Occipital lobe (tissue), 3 donors: ENCODE measurements at places on chromosomes 11 and 22.

GRCh38 chr22:39729141-39729934 lies 158.8 kb downstream of the CACNA1I start:
- no peak for DNase-seq

DNA sequence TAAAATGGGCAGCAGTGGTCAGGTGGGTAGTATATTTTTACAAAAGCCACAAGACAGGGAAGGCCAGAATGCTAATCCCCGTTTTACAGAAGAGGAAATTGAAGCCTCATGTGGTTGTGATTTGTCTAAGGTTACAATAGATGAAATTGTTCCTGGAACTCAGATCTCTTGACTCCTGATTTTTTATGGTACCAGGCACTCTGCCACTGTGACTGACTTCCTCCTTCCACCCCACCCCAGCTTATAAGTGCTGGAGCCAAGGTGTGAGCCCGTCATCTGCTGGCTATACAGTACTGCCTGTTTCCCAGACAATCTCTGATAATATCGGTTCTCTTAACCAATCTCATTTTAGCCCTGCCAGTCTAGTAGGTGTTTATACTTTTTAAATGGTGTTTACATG lies 1.9 kb downstream of the SLC5A1 start:
- no peak for DNase-seq

GRCh38 chr11:34988294-34989255 lies 72.2 kb downstream of the PDHX start:
- DNase-seq, result no peak

DNA sequence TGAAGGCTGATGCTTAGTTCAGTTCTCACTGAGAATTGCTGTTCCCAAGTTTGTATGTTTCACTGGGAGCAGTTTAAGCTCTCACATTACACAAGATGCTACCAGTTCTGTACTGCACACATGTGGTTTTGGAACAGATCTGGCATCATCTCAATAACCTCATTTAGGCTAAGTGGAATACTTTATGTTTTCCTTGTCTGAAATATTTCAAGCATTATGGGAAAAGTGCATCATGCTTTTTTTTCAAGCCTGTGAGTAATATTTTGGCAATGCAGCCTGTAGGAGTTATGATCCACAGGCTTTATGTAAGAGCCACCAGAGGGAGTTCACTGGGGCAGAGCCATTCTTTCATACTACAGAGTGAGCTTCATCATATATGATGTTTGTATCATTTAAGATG lies 141.5 kb downstream of the OR4C45 start:
- no peak for DNase-seq

DNA sequence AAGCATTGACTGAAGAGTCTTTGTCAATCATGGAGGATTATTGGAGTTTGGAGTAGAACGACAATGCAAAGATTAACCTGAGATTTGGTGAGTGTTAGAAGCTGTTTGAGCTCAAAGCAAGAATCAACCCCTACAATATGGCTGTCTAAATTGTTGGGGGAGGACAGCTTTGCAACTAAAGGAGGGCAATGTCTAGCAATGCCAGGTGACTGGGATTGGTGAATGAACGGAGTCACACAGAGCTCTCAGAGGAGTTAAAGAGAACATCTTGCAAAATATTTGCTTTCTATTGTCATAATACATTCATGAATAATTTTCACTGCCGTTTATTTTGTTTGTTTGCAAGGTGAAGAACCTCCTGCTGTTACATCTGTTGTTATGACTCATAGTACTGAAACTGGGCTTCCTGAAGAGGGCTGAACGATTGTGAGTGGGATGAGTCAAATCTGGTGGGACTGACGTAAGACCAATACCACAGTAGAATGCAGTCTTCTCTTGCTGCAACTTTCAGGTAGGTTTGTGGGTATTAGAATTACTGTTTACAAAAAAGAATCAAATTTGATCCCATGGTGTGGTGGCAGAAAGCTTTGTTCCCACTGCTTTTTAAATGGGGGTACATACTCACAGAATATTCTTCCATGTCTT lies 281.9 kb downstream of the CADM1 start:
- DNase-seq, result no peak

DNA sequence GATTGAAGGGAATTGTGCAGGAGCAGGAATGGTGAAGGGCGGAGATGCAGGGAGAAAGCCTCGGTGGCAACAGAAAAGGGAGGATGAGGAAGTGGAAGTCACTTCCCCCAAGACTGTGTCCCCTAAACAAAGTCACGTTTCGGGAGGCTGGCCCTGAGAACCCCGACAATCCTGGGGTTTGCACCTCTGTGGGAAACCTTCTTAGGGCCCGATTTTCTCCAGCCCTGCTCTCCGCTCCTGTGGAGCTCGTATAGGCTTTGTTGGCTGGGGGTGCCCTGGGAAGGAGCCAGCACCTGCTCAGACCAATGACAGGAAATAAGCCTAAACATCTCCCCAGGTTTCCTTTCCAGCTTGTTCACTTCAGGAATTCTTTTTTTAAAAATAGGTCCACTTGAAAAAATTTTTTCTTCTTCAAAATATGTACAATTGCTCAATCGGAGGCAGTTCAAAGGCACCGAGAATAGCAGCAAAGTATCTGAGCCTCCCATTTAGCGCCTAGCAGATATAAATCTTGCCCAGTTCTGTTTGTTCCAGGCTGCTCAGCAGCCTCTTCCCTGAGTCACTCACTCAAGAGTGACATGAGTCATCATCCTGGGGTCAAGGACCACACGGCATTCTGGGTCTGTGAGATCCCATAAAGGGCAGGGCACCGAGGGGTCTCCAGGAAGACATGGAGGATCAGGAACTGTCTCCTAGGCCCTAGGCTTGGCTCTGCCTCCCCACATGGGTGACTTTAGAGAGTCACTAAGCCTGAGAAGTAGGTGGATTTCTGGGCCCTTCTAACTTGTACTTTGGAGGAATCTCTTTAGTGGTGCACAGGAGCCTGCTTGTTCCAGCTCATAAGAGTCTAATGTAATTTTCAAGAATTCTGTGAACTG lies 34.0 kb downstream of the IRAG1 start:
- peak; percentile 11 for DNase-seq

GRCh38 chr22:38338772-38339379 lies 21.6 kb upstream of the CSNK1E start:
- no peak for DNase-seq

DNA sequence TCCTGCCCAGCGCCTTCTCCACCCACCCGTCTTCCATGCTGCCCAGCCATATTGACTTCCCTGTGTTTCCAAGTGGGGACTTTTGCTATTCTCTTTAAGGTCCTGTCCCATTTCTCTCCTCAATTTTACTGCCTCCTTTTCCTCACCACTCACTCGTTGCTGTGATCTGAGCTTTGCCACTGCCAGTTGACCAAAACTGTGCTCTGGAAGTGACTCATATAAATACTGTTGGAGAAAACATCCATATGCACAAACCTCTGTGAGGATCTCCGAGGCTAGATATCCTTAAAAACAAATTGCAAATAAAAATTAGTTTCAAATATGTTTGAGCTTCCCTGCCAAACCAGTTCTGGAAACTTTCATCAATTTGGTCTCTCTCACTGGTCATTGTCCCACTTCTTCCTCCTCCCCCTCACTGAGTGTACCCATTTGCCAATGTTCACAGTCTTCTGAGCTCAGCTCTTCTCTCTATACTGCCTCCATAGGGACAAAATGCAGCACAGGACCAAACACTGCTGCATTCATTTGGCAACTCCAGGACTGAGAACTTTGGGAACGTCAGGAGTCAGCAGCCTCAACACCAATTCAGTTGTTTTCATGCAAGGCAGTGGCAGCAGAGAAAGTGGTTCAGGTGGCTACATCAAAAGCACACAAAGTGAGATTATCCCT lies 34.0 kb upstream of the MMP13 start:
- DNase-seq, result no peak

DNA sequence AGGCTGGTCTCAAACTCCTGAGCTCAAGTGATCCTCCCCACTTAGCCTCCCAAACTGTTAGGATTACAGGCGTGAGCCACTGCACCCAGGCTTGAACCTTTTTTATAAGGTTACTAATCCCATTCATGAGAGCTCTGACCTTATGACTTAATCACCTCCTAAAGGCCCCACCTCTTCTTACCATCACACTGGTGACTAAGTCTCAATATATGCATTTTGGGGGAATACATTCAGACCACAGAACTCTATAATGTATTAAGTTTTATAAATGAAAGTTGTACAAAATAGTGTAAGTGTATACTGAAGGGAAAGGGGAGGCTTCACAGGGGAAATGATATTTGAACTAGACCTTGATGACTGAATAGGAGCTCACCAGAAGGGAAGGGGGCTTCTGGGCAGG lies 28.4 kb upstream of the RBFOX2 start:
- DNase-seq, result no peak

DNA sequence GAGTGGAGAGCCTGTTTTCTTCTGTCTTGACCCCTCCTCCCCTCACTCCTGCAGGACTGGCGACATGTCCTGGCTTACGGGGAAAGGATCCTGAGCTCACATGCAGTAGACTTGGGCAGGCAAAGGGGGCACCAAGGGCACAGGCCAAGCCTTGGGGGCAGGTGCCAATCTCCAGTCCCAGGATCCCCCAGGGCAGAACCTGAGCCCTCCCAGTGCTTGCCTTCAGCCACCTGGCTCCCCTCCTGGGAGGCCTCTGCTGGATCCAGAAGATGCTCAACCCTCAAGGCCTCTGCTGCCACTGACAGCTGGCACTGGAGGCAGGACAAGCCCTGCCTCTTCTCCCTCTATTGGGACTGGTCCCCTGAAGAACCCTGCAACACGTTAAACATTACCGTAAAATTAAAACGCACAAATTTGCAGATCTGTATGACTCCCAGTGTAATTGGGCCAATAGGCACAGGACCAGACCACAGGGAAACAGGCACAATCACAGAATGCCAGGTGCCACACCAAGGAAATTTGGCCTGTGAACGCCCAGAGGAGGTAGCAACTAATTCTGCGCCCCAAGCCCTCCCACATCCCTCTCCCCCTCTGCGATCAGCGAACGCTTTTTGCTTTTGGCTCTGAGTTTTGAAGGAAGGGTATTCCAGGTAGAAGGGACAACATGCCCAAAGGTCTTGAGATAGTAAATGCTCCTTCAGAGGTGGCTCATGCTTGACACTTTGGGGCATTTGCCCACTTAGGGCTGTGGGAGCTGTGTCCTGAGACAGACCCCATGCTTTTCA lies 967 bp upstream of the LZTR1 start:
- no peak for DNase-seq

DNA sequence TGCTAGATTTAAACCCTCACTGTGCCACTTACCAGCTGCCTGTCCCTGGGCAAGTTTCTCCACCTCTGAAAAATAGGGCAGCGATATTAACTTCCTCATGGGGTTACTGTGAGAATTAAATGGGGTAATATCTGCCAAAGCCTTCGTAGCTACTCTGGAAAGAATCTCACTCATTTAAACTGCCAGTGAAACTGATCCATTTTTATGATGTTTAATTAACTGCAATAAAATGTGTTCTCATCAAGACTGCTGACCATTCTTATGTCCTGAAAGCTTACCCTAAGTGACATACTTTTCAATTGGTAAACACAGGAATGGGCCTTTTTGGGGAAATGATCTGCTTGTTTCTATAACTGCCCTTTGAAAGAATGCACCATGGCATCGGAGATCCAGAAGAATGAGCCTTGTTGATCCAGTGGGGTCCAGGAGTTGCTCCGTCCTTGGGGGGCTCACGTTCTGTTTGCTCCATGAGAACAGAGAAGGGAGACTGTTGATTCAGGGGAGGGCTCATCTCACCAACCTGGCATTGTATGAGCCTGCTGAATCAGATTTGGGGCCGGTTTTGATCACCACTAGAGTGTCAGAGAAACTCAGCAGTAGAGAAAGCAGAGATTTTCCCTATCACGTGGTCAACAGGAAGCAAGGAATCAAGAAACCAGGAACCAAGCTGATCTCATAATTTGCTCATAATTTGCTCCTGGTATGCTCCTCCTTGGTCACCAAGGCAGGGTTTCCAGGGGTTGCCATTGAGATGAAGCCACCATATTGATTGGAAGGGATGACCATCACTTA lies 7.0 kb upstream of the CCDC86 start:
- no peak for DNase-seq

DNA sequence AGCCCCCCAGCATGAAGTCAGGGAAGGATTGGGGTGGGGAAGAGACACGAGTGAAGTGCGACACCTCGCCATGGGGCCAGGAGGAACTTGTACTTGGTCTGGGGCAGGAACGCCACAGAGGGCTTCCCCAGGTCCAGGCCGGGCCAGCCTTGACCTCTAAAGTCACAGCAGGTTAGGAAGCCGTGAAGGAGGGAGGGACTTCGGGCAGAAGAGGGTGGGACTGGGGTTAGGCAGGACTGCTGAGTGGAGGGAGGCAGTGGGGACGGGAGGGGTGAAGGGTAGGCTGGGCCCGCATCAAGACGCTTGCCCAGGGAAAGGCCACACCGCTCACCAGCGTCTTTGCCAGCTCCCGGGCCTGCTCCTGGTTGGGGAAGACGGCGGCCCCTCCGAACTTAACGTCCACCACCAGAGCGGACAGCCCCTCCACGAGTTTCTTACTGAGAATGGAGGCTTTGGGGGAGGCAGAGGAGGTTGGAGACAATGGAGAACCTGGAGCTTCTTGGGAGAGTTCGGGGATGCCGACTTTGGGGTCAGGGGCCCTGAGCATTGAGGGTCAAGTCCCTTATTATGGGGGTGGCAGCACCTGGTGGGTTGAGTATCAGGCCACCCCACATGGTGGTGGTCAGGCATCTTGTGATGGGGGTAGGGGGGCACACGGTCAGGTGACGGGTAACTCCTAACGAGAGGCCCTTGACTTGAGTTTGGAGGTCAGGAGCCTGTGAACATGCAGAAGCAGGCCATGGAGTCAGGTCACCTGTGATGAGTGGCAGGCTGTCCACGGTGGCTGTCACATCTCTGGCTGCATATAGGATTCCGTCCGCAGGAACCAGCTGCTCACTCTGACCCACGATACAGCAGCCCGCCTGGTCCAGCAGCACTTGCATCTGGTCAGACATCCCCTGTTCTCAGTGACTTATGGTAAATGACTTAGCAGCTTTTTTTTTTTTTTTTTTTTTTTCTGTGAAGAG lies 1.7 kb upstream of the SCO2 start:
- DNase-seq, result no peak

DNA sequence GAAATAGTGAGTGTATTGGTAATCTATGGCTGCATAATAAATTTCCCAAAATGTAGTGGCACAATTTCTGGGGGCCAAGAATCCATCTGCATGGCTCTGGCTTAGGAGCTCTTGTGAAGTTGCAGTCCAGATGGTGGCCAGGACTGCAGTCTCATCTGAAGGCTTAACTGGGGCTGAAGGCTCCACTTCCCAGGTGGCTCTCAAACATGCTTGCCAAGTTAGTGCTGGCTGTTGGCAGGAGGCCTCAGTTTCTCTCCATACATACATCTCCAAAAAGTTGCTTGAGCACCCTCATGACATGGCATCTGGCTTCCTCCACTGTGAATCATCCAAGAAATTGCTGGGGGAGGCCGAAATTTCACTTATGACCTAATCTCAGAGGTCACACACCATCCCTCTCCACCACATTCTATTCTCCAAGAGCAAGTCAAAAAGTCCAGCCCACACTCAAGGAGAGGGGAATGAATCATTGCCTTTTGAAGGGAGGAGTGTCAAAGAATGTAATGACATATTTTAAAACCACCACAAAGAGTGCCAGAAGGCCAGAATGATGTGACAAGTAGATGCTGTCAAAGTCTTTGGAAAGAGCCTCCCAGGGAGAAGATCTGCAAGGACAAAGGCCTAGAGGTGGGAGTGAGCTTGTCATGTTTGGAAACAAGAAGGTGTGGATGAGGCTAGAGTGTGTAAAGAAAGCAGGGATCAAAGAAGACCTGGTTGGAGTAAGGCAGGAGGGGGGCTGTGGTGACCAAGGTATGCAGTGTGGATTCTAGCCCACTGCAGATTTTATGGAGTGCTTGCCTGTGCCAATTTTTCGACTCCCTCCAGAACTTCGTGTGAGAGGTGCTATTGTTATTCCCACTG lies 566.2 kb downstream of the MIAT start:
- no peak for DNase-seq
